ENCODE measurements at places on chromosomes 7 and 10. TPM values are rescaled to one million over a fixed set of nuclear protein-coding genes. Genes with fewer than 3 reads are reported as not detected.
A peak's percentile ranks its signal among the peaks of the same experiment; 100 is the strongest.

DNA sequence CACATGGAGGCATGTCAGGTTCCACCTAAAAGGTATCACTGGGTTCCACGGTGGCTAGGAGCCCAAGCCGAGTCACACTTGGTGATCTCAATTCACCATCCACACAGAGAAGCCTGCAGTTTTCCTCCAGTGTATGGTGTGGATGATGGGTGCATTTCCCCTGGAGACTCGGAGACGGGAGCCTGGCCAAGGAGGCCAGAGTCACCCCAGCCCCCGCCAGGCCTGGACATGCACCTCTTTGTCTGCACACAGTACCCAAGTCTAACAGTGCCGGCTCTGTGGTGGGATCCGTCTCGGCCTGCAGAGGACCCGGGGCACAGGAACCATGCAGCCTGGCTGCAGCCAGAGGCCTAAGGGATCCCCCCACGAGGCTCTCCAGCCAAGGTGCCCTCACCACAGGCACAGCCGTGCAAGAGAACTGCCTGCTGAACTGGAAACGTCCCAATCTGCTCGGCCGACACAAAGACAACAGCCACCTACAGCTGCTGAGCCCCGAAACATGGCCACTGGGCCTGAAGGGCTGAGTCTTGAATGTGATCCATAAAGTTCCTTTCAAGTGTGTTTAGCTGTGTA, 75.2 kb downstream of the DIP2C start:
- DNase-seq = no peak

ZNF467 gene
- polyA plus RNA-seq = 23.5 TPM

GRCh38 chr7:74355091-74355490, 65.9 kb downstream of the CLIP2 start:
- no peak for DNase-seq

- DNase-seq = no peak
Observed at GRCh38 chr7:77667459-77668086, 28.7 kb upstream of the RSBN1L start.

GRCh38 chr7:32204361-32205018, 134.3 kb upstream of the PDE1C start:
- peak; percentile 35 for DNase-seq

CYP2C19 gene
- 0.07 TPM for polyA plus RNA-seq

DNA sequence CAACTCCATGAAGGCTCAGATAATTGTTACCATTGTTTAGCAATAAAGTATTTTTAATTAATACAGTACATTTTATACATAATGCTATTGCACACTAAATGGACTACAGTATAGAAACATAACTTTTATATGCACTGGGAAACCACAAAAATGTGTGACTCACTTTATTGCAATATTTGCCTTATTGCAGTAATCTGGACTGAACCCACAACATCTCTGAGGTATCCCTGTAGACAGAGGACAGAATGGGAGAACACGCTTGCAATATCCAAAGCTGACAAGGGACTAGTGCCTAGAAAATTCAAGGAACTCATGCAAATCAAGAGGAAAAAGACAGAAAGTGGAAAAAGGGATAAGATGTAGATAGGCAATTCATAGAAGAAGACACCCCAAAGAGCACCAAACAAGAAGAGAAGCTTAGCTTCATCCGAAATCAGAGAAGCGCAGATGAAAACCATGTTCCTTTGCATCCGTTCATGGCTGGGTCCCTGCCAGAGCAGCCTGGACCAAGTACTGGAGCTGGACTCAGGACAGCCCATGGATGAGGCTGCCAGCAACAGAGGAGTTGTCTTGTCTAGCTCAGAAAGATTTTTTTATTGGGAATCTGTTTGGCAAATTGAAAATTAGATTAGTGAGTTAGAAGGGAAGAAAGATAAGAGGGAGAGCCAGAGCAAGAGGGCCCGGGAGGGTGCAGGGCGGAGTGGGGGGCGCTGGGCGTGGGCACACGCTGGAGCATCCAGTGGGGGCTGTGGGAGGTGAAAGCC, 16.0 kb upstream of the GALNTL5 start:
- DNase-seq = no peak

PNLIPRP2 gene
- not detected for polyA plus RNA-seq

GRCh38 chr7:37450035-37450434, 1.4 kb upstream of the ELMO1 start:
- no peak for DNase-seq

GRCh38 chr10:107444443-107444842, 279.9 kb upstream of the SORCS1 start:
- DNase-seq = no peak

DNA sequence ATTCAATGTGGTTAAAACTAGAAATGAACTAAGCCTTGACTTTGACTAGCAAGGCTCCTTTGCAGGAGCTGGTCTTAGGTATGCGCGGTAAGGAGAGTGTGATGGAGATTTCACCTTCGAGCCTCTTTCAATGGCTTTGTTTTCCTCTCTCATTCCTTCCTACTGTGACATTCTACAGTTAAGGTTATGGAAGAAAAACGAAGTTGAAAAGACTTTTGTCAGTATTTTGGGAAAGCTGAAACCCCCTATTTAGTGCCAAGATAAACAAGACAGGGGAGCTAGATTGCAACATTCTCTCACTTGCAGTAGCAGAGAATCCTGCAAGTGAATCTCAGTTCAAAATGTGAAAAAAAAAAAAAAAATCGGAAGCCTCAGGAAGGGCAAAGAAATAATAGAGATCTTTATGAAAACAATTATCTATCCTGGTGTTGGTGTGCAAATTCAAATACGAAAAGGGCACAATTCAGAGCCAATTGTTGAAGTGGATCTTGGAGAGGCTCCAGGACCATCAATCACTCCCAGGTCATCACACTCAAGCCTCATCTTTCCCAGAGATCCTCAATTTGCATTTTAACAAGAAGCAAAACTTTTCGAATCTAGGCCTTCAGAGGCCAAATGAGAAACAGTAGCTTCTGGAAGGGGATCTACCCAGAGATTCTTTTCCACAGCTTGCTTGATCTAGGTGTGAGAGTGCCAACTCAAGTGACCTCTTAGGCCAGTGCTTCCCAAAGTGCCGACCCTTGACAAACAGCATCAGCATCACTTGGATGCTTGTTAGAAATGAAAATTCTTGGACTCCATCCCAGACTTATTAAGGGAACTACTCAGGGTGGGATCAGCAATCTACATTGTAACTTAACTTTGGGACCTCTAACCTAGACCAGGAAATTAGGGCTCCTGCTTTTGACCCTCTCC, 163.8 kb downstream of the INHBA start:
- DNase-seq = no peak

- no peak for DNase-seq
Observed at GRCh38 chr10:98209441-98209840, 58.6 kb downstream of the LOXL4 start.

DNA sequence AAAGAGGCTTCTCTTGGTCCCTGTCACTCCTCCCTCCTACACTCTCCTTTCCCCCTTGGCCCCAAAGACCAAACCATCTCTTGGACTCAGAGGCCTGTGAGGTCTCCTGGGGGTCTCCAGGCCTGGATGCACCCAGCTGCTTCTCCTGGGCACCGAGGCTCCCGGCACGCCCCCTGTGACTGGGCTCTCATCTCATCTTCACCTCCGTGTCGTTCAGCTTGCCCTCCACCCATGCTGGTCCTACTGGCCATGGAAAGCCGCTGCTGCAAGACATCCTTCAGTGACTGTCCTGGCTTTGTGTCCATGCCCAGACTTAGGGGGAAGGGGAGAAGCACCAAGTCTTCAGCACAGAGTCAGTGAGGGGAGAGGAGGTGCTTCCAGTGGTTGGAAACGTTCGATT, 141.4 kb upstream of the RET start:
- DNase-seq = no peak

DNA sequence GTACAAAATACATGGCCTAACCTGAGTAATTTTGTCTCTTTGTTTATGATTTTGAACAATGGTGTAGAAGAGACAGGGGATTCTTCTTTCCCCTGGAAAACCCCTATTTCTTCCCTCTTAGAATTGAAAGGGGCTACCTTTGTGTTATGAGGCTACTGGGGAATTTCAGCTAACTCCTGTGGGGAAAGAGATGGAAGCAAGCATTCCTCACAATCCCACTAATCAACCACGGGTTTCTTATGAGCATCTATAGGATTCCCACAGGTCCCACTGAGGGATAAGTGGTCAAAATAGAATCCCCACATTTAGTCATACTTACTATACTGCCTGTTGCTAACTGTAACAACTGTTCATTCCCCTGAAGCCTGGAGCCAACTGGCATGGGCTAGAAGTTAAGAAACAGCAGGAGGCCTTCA, 32.2 kb upstream of the ITGB8 start:
- DNase-seq = no peak

GRCh38 chr10:79066411-79067240, 2.1 kb upstream of the ZMIZ1 start:
- DNase-seq = no peak

CCL24 gene
- polyA plus RNA-seq = not detected

DNA sequence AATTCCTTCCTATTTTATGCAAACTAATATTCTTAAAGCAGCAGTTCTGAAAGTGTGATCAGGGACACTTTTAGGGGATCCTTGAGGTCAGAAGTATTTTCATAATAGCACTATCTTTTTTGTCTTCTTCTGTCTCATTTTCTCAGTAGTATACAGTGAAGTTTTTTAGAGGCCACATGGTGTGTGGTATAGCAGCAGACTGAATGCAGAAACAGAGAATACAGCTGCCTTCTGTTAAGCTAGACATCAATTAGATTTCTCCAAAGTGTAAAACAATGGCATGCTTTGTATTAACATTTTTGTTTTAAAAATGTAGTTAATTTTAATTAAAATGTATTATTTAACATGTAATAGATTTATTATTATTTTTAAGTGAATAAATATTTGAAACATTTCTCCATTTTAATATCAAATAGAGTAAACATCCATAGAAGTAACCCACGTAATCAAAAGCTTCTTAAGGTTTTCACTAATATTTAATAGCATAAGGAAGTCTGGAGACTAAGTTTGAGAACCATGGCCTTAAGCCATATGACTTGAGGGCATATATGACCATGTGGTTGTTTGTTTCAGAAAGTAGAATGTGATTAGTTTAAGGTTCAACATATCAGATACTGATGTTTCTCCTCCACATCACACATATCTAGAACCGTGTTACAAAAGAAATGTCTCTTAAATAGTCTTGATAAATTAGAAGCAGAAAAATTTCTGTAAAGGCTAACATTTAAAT, 94.0 kb downstream of the PRKG1 start:
- DNase-seq = no peak

GRCh38 chr7:108246227-108246837, 116.2 kb upstream of the LAMB4 start:
- no peak for DNase-seq

VPS37D gene
- polyA plus RNA-seq = 9.6 TPM

DNA sequence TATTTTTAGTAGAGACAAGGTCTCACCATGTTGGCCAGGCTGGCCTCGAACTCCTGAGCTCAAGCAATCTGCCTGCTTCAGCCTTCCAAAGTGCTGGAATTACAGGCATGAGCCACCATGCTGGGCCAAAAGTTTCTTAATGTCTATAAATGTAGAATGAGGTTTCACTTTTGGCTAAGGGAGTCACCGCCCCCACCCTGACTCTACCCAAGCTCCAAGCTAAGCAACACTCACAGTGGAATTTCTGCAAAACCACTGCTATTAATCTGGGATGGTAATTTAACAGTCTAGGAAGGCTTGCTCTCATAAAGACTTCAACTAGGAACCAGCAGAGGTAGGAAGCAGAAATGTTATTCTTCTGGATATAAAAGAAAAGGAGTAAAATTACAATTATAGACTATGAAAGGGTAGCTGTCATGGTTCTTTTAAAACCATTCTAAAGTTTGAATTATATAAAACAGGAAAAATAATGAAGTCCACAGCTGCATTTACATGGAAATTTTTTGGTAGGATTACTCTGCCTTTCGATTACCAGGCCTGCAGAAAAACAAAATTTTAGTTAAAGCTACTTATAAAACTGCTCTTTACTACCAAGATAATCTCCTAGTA, 211.6 kb downstream of the SFMBT2 start:
- no peak for DNase-seq

ARMC3 gene
- 10.5 TPM for polyA plus RNA-seq

AGR3 gene
- 2.5 TPM for polyA plus RNA-seq

DNA sequence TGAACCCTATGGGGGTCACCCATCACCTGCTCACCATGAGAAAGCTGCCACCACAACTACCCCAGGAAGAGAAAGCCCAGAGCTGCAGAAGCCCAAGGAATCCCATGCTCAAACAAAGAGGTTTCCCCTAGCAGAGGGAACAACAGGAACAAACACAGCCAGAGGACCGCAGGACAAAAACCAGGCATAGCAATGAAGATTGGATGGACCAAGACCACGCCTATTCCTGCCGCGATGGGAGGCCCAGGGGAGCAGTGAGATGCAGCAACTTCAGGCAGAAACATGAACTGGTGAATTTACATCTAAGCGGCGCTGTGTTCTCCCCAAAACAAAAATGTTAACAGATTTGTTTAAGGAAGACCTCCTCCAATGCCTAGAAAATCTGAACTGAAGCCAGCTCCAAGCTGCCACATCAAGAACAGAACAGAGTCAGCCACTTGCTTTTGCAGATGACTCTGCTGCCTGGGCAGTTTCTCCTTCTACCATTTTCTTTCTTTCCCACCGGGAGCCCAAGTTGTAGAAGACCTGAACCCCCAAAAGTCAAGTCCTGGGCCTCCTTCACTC, 134.2 kb upstream of the NEBL start:
- DNase-seq = no peak

GRCh38 chr10:92567952-92568600, 5.8 kb downstream of the IDE start:
- DNase-seq = no peak

- DNase-seq = no peak
Observed at GRCh38 chr7:379456-380138, 89.6 kb downstream of the FOXL3 start.

GRCh38 chr10:1360558-1361164, 304.5 kb downstream of the WDR37 start:
- DNase-seq = peak; percentile 28

DNA sequence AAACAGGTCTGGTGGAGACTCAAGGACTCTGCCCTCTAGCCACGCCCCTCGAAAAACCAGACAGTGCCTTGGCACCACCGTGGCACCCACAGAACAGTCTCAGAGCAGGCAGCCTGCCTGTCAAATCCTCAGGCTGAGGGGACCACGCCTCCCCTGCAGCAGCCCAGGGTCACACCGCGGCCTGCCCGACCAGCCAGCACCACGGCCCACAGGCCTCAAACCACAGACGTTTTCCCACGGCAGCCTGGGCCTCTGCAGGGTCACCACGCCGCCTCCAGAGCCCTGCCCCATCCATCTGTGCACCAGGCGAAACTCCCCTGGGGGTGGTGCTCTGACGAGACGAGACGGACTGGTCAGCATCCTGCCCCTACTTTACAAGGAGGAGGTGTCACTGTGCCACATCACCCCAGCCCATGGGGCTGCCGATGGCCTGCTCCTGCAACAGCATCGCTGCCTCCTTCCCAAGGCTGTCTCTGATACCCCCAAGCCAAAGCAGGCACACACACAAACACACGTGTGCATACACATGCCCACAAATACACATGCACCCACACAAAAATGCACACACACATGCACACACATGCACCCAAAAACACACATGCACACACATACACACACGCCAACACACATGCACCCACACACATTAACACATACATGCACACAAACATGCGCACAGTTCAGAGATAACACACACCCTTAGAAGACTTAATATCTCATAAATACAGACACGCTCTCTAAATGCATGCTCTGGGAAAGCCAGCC, 24.6 kb downstream of the PAPOLB start:
- no peak for DNase-seq
